ENCODE measurements at places on chromosomes 2 and 18.

DNA sequence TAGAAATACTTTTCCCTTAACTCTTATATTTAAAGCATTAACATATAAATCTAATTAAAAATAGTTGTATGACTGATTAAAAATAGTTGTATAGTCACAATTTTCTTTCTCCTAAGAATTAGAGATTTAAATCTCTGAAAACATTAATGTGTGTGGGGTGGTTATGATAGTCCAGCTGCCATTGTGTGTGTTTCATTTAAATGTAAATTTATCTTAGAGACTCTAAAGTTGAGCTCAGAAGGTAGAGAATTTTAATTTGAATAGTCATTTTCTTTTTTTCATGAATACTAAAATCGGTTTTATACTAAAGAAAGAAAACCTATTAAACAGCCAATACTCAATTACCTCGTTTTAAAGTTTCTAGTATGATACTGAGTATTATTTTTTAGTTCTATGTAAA is 18.6 kb downstream of the GREB1L start:
- DNase-seq, result no peak

DNA sequence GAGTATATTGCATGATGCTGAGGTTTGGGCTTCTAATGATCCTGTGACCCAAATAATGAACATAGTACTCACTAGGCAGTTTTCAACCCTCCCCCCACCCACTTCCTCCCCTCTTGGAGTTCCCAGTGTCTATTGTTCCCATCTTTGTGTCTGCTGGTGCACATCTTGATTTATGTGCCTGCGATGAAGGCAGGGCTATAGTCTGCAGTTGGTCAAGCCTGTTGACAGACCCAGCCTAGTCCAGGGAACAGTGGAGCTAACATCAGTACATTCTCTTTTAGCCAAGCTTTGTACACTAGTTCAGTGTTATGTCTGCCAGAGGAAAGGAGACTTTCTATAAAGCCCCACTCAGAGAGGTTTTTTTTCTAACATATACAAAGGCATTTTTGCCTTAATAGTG is 287.6 kb downstream of the CPS1 start:
- DNase-seq, result no peak

GRCh38 chr2:169031202-169031601 is at the start of gene ABCB11:
ABCB11 (minus strand) TSS chr2:169031324; CDS start chr2:169018125, 13,199 bp downstream.
- DNase-seq, result no peak

- no peak for DNase-seq
Measured at GRCh38 chr18:28041366-28041765, 135.6 kb downstream of the CDH2 start.

DNA sequence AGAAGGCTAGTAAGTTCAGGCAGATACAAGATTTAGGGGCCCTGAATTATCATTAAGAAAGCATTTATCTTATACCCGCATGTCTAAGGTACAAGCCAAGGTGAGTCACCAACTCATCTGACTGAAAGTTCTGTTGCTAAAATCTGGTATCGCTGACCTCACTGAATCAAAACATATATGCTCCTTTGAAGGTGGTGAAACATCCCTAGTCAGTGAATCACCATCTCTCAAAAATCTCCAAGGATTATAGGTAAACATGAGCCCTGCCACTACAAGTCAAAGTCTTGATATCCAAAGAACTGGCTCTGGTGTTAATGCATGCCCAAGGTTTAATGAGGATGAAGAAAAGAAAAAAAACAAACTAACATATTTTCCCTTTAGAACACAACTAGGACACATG is 43.5 kb downstream of the IRS1 start:
- no peak for DNase-seq

DNA sequence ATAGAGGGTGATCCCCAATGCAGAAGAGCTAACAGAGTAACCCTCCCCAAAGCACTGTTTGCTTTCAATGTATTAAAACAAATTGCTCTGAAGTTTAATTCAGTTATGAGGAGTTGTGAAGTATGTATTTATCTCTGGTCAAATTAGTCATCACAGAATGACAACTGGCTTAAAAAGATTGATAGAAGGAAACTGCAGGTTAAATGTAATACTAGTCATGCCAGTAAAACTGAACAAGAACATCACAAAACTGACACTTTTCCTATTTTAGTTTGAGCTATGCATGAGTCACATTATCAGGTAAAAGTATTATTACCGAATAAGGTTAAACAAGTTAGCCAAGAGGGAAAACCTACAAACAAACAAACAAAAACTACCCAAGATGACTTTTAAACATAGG is 99.0 kb upstream of the ACVR1C start:
- no peak for DNase-seq

DNA sequence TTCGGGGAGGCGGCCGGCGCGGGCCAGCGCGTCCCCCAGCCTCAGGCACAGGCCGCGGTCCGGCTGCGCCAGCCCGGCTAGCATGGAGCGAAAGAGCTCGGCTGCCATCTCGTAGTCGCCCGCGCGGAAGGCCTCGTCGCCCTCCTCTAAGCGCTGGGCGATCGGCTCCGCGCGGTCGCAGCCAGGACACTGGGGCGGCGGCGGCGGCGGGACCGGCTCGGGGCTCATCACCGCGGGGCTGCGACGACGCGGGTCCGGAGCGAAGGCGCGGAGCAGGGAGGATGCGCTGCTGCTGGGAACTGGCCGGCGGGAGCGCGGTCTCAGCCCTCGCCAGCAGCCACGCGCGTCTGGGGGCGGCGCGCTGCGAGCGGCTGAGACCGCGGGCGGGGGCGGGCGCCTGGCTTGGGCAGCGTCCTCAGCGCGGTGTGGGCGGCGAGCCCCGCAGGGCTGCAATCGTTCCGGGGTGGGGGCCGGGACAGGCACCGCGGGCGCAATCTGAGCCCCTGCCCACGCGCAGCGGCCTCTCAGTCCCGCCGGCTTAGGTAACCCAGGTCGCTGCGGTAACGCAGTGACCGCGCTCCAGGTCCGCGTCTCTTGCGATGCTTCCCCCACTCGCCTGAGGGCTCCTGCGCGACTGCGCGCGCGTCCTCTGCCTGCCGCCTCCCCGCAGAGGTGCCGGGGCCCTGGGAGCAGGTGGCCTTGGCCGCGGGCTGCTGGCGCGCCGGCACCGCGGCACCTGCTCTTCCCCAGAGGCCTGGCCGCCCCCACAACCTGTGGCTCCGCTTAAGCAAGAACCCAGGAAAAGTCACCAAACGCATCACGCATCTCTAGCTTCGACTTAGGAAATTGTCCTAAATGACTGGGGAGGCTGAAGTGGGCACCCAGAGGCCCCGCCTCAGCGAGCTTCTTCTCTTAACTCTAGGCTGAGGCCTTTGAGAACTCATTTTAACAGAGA is at the start of gene LONRF2:
TSS of gene LONRF2 (minus strand) at position 636 of the 955 bp plus-strand sequence. CDS start at position 228, 408 bp downstream.
- DNase-seq, result peak; percentile 14

- no peak for DNase-seq
Measured at GRCh38 chr18:45688833-45689232, 35.1 kb upstream of the SLC14A1 start.

DNA sequence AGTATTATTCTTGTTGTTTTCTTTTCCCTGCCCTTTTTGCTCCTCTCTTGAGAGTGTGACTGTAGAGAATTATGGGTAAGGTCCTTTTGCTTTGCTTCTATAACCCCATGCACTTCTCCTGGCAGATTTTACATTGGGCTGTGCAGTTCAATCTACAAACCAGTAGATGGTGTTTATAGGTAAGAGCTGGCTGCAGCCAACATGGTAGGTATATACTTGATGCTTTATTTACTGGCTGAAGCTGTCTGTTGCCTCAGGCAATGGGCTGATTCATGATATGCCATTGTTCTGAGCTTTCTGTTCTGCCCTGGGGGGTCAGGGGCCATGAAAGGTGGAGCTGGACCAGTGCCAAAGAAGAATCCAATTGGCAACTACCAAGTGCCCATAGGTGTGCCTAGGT is 48.3 kb upstream of the MYL1 start:
- no peak for DNase-seq

DNA sequence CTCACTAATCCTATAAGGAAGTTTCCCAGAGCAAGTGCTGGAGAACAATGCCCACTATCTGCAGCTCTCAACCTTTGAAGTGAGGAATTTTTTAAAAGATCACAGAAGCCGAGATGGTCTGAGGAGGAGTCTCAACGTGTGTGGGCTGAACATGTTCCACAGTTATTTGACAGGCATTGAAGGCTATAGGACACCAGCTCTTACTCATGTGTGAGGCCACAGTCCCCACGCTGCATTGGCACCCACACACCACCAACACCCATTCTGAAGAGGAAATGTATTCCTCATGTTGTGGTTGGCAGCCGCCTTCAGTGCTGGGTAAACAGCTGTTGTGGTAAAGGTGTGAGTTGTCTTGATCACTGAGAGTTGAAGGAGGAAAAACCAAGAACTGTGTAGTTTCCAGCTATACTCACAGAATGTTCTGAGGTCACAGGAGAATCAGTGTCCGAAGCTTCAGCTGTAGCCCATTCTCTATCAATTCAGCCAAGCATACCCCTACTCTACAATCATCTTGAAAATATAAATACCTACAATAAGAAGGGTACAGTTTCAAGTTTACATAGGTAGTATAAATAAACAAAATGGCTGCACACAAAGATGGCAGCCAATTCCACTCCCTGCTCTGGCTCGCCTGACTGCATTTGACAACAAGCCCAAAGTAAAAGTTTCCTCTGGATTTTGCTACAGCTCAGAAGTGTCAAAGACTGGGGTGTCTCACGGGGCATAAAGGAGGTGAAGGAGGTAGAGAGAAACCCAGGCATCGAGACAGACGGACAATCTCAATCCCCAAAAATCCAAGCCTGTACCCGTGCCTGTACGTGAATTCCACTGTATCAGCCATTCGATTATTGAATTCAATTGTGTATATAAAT is 12.1 kb downstream of the CD226 start:
- DNase-seq, result no peak

DNA sequence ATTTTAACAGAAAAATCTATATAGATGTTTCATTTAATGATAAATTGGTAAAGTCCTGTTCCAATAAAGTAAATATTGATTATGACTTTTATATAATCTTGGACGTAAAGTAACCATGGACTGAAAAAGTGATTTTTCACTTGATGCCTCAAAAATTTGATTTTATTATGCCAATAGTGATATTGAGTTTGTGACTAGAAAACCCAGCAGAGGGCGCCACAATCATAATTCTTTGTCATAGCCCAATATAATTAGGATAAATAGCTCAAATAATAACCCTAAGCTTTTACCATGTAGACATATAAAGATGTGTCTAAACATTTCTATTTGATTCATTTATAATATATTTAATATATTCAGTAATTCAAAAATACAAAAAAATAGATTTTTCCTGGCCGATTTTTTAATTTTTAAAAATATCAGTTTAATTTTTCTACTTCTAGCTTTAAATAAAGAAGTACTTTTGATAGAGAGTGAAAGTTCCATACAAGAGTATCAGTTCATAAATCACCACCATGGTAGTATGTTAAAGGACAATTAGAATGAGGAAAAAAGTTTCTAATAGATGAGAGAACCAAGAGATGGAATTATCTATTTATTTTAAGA is 30.7 kb downstream of the CAMKMT start:
- DNase-seq, result no peak

GRCh38 chr2:190927301-190927700 is 46.7 kb downstream of the GLS start:
- no peak for DNase-seq

DNA sequence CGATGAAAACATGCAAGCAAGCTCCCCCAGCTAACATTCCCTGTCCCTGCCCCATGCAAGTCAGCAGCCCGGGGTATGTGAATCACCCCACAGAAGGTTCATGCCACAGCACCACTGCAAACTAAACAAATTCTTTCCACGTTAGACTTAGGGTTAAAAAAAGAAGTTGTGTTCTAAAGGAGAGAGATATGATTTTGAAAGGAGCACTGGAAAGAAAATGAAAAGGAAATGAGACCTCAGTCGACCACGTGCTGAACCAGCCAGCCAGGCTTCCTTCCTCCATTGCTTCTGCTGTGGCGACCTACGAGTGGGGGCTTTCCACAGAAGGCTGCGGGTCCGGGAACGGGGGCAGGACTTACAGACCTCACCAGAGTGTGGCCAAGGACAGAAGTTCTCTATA is 52.0 kb downstream of the ARL4C start:
- DNase-seq, result no peak

DNA sequence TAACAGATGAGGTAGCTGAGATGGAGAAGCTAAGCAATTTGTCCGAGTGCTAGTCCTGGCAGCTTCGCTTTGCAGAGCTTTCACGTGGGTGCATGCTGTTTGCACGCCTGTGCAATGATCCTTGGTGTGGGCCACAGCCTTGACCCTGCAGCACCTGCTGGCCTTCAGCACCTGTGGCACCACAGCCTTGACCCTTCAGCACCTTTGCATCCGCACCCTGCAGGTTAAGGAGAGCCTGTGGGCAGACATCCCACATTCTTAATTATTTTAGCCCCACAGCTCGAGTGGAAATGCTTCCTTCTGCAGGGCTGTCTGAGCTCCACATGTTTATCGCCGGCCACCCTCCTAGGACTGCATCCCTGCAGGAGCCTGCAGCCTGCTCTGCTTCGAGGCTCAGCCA is 19.3 kb downstream of the NCK2 start:
- DNase-seq, result no peak

GRCh38 chr2:142140434-142140845 is 9.6 kb upstream of the LRP1B start:
- no peak for DNase-seq
